ENCODE measurements at places on chromosomes 3 and 15. TPM values are rescaled to one million over a fixed set of nuclear protein-coding genes. Genes with fewer than 3 reads are reported as not detected.

GRCh38 chr15:74782259-74783071, 585 bp downstream of the CSK start:
- DNase-seq, result no peak

GRCh38 chr15:74957476-74958035, 984 bp upstream of the RPP25 start:
- DNase-seq, result no peak

GRCh38 chr3:18386274-18386890, 38.8 kb downstream of the SATB1 start:
- no peak for DNase-seq

GRCh38 chr3:113261063-113261625, 49.8 kb downstream of the BOC start:
- DNase-seq, result no peak

DNA sequence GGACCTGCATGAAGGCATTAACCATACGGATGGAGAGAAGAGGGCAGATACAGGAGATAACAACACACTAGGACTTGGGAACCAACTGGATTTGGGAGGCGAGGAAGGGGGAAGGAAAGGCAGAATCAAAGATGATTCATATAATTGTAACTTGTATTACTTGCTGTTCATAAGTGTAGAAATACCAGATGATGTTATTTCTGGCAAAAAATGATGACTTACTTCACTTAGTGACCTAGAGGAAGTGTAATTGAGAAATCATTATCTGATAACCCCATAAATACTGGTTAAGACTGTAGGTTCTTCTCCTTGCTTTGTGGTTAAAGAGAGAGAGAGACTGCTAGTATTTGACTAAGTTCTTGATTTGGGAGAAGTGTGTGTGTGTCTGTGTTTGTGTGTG, 50.5 kb upstream of the GK5 start:
- no peak for DNase-seq

GRCh38 chr3:38004415-38005075, 14.0 kb downstream of the VILL start:
- DNase-seq, result no peak

GRCh38 chr15:99826157-99826780, 93.0 kb upstream of the LYSMD4 start:
- DNase-seq, result no peak

GRCh38 chr3:31955581-31955980, 25.5 kb downstream of the OSBPL10 start:
- no peak for DNase-seq

The RFT1 gene
- total RNA-seq, result 23.4 TPM

The CACNA2D3 gene
- total RNA-seq, result 2.5 TPM

The ISLR2 gene
- total RNA-seq, result 0.59 TPM

The PLA2G4E gene
- not detected for total RNA-seq

The HAPLN3 gene
- total RNA-seq, result 10.4 TPM
